ENCODE measurements at places on chromosomes 7 and 10.

GRCh38 chr10:58335306-58336005 is 650 bp downstream of the UBE2D1 start:
- no peak for DNase-seq

DNA sequence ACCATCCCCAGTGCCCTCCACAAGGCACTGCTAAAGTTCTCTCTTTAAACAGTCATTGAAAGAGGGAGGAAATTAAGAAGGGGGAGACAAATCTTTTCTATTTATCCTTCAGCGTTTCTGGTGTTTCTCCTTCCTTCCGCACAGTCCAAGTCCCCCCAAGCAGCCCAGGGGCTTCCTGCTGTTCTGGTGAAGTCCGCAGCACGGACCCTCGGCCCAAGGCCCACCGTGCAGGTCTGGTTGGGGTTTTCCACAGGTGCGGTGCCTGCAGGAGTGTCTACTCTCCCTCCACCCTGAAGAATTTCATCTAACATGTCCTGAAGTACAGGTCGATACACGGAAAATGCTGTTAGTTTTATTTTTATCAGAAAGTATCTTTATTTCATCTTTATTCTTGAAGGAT is 34.1 kb upstream of the KNDC1 start:
- no peak for DNase-seq

GRCh38 chr7:1856888-1857441 is 186.9 kb downstream of the ELFN1 start:
- no peak for DNase-seq

DNA sequence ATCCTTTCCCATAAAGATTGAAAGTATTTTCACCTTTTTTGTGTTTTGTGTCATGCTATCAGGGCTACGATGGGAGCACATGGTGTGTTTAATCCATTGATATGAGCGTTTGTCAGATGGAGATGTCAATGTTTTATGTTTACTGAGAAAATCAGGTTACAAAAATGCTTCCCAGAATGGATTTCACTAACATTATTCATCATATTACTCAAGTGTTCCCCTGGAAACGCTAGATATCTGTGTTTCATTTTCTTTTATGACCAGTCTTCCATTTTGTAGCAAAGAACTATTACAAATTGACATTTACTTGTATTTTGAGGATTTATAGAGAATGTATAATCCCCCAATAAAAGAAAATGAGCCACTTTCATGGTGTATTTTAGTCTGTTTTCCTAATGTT is 293.5 kb upstream of the AKR1E2 start:
- no peak for DNase-seq

- DNase-seq = no peak
Observed at GRCh38 chr7:158241919-158242318, 345.7 kb downstream of the PTPRN2 start.

DNA sequence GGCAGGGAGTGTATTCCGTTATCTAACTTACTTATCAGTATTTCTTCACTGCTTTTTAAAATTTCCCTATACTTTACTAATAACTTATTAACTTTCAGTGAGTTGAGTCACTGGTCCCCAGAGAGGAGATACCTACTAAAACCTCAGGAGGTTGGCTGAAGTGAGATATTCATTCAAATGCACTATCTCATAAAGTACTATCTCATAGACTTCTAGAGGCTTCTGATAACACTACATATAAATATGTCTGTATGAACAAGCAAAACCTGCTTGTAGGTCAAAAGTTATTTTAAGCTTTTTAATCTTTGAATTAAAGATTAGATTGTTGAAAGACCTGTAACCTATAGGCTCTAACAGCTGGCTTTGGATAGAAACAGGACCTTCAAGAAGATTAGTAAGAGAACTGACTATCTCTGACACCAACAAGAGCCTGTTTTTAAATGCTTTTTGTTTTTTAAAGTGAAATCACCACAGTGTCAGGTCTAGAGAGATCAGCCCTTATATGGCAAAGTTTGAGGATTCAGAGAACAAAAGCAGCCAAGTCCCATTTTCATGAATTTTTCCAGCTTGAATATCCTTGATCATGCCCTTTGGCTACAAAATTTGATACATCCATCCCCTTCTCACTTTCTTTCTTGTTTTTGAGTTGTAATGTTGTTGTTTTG is 242.2 kb downstream of the ARL4A start:
- DNase-seq = no peak

DNA sequence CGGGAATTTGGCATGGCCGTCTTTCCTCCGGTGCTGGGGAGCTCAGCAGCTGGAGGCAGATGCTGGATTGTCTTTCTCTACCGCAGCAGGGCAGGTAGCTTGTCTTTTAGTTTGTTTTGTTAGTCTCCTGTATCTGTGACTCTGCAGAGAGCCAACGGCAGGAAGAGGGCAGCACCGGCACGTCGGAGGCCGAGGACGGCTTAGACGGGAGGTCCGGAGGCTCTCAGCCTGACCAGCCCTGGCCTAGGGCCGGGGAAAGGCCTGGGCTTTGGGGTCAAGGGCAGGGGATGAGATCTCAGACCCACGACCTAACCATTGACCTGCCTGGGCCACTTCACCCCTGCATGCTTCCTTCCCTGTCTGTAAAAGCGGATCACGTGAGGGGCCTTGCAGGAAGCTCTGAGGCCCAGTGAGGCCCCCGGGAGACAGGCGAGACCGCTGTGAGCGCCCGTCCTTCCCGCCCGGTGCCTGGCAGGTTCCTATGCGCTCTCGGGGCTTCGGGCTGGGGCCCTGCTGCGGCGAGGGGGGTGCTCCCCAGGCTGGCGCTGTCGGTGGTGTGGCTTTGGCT is 72.7 kb downstream of the LHPP start:
- DNase-seq = peak; percentile 61

DNA sequence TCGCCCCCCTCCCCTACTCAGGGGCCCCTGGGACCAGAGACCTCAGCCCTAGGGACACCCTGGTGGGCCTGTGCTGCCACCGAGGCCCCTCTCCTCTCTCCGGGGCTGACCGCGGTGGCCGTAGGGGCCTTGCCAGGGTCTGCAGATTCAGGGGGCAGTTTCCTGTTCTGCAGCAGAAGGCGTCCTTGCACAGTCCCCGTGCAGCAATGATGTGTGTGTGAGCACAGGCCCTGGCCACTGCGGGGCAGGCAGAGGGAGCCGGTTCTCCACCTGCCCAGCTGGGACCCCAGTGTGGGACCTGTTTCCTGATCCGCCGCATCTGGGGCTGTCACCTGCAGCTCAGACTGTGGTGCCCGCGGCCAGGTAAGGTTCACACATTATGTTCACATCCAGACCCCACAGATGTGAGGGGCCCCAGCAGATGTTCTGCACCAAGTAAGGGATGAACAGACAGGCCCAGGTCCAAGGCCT is 60.7 kb upstream of the DNAJB6 start:
- no peak for DNase-seq

DNA sequence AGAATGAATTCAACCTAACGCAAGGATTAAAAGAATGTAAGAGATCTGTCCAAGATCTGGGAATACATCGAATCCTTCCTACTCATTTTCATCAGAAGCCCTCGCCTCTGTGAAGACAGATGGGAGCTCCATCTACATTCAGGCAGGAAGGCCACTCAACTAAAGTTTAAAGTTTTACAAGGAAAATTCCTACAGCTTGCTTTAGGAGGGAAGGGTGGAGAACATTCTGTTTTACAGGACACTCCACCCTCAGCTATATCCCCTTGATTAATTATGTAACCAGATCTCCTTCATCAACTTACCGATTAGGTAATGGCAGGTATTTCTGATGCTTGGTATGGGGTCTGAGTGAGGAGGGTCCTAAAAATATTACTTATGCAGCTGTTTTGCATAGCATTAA is 5.6 kb upstream of the AHR start:
- DNase-seq = no peak

DNA sequence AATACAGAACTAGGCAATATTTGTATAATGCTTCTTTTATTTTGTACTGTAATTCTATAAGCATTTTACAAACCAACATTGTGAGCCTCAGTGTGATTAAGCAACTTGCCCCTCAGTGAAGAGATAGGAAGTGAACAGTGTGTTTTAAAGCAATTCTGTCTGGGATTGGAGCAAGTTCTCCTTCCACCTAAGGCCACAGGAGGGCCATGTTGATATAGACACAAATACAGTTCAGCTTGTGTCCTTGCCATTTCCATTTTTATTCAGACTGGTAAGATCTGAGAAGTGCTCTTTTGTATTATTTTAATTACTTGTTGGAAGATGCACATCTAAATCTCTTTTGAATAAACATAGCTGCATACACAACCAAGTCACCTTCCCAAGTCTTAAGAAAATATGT is 416.3 kb upstream of the COBL start:
- DNase-seq = no peak

DNA sequence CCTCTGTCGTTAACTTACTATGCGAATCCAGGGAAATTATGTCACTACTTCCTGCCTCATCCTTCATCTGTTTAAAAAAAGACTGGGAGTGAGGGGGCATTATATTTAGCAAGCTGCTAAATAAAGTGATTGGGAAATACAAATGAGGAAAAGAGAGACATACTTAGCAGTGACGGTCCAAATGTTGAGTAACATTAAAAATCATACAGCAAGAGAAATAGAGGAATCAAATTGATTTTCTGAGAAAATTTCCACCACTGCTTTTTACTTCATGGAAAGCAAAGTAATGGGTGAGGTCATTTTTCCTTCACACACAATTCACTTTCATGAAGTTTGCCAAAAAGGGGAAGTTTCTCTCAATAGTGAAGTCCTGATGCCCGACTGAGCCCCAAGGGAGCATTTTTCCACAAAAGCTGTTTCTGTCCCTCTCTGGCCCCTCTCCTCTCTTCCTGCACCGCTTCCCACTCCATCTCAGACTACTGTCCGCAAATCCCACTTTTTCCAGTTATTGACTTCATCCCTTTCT is 61.9 kb upstream of the ADO start:
- DNase-seq = peak; percentile 53

DNA sequence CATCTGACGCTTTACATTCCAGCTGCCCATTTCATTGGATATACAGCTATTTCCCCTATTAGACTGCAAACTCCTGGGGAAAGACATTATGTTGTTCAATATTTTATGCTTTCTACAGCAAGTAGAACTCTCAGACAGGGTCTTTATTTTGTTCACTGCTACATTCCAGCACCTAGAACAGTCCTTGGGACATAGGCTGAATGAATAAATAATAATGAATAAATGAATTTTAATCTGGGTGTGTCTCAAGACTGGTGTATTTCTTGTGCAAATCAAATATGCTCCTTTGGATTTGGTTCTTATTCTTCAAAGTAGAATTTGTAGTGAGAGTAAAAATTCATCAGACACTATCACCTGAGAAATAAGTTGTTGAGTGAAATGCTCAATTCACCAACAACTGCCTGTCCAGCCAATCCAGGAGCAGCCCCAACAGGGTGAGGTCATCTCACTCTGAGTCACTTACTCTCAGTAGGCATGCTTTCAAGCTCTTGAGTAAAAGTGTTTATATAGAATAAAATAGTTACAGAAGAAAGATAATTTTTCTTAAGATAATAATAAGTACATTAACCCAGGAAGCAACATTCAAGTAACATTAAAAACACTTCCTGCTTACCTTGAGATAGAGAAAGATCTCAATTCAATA is 287.5 kb upstream of the NPVF start:
- no peak for DNase-seq

GRCh38 chr10:133158437-133158755 is 1.6 kb upstream of the KNDC1 start:
- no peak for DNase-seq

GRCh38 chr10:14543046-14543903 is 212.6 kb upstream of the FRMD4A start:
- peak; percentile 72 for DNase-seq

DNA sequence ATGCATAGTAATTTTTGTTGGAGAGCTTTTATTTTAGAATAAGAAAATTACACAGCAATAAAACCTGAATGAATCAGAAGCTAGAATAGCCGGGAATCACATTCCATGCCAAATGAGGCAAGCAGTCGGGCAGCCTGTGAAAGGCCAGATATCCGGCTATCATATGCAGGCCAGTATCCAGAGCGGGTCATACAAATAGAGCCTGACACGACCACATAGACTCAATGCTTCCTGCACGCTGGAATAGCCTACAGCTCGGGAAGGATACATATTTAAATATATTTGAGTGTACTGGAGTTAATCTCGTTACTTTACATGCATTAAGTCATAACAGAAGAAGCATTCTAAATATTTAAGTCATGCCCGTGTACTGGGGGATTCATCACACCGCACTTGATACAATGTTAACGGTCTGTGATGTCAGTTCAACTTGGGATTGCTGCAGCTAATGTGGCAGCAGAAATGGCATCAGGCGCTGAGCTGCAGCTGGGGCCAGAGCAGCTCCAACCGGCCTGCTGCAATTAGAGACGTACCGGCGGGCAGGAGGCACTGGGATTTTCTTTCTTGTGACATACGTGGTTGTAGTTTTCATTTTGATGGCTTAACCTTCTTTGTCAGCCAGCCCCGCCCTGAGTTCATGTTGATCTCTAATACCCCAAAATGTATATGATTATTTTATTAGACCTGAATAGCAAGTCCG is 112.0 kb downstream of the EBF3 start:
- no peak for DNase-seq

GRCh38 chr7:81618396-81619014 is 151.3 kb downstream of the HGF start:
- DNase-seq = no peak

GRCh38 chr10:17228091-17229015 is at the start of gene VIM:
Gene VIM (plus strand): TSS chr10:17228241. CDS start chr10:17229423, 1,182 bp downstream.
- DNase-seq = peak; percentile 75

DNA sequence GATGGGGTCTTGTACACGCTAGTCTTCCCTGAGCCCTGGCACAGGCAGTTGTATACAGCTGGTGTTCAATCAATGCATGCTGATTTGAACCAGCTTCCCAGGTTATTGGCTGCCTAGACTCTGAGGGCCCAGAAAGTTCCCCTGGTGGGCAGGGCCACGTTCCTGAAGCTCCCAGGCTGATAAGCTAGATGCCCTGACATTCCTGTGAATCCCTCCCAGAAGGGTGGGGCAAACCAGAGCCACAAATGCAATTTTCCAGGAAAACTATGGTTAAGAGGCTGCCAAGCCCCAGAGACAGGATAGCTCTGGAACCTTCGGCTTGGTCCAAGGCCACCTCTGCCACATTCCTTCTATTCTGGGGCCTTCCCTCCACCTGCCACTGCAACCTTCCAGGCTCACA is 78.2 kb downstream of the FAM53B start:
- DNase-seq = no peak

GRCh38 chr10:114755537-114755936 is 66.0 kb upstream of the FHIP2A start:
- DNase-seq = no peak

- DNase-seq = no peak
Observed at GRCh38 chr10:112961609-112962008, 11.6 kb downstream of the TCF7L2 start.

- no peak for DNase-seq
Observed at GRCh38 chr7:95593343-95593742, 3.0 kb downstream of the PDK4 start.

GRCh38 chr7:50595491-50596102 is 30.4 kb upstream of the DDC start:
- no peak for DNase-seq

- peak; percentile 8 for DNase-seq
Observed at GRCh38 chr7:23530405-23530804, 1.4 kb downstream of the TRA2A start.

DNA sequence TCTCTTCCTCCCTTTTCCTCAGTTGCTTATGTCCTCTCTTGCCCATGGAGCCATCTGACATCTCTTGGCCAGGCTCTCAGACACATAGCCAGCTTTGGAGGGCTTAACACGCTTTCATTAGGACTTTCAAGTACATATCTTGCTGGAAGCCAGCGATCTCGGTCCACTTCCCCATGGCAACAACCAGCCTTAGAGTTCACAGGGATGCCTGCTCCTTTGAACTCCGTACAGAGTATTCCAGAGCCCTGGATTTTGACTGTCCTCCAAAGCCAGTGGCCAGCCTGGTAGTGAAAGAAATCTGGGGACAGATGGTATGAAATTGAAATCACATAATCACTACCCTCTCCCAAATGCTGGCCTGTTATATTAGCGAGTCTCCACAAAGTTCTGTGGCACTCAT is 370.5 kb upstream of the NPVF start:
- DNase-seq = no peak
